Caco-2 (cell line): ENCODE measurements at places on chromosomes 5 and 9.
A peak's percentile ranks its signal among the peaks of the same experiment; 100 is the strongest.

- no peak overlapping the region for H3K27ac ChIP-seq
- H3K36me3 ChIP-seq, result no peaks in the 10 kb centered on the region
- peaks cover 11% of the 10 kb centered on the region; the same call in 1 of the 2 replicates for H3K4me1 ChIP-seq
- no peak overlapping the region for H3K4me3 ChIP-seq
- no peaks in the 10 kb centered on the region for H3K27me3 ChIP-seq
These were observed 365.5 kb downstream of the KCNN2 start for GRCh38 chr5:114727358-114727757.

DNA sequence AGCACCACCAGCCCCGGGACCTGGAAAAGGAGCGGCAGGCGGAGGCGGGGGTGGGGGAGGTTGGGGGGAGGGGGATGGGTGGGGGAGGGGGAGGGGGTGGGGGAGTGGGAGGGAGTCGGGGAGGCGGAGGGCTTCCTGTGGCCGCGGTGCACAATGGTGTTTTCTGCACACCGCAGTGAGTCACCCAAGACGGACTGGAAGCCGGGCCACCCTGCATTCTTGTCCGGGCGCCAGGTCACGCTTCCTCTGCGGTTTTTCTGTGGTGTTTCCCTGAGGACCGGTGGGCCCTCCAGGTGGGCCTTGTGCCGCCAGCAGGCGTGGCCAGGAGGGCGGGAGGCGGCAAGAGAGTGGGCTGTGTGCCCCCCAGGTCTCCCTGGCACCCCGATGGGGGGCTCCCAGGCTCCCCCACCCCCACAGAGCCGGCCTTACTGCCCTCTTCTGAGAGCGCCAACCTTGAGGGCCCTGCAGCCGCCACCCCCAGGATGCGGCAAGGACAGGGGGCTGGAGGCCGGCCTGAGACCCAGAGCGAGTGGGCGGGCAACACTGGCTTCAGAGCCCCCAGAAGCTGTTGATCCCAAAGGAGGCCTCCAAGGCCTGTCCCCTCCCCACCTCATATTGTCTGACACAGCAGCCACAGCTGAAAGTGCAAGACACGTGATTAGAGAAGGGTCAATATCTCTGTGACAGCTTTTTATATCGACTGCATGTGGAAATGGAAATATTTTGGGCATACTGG is 11.1 kb downstream of the EXD3 start:
- H3K4me1 ChIP-seq, result no peaks in the 10 kb centered on the region
- no peak for DNase-seq
- H3K36me3 ChIP-seq, result no peaks in the 10 kb centered on the region
- no peaks in the 10 kb centered on the region for H3K27me3 ChIP-seq
- no peak overlapping the region for H3K27ac ChIP-seq

DNA sequence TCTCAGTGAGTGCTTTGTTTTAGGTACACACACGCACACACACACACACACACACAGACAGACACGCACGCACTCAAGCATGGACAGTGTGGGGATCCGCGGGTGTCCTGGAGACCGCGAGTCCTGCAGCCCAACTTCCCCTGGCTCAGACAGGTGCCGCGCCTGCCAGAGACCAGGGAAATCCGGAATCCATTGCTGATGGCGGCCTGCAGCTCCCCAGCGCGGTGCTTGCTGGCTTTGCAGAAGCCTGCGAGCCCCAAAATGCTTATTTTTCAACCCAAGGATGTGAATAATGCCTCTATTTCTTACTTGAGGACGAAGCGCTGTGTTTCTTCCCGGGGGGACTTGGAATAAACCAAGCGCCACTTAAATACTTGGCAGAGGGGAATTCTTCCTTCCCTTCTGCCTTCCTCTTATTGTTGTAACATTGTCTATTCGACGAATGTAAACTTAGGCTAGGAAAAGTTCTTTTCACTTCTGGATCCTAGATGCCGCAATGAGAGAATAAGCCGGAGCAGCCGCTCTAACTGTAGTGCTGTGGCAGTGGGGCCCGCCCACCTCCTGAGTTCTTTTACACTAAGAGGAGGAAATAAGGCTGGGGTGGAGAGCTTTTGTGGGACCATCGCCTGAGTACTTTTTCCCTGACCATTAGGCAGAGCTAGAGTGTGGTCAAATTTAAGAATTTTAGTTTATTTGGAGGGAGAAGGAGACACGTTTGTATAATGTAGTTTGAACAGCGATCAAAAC is 802 bp downstream of the ITGA2 start:
- peaks cover 22% of the 10 kb centered on the region for H3K4me1 ChIP-seq
- H3K27ac ChIP-seq, result peak overlapping the region; percentile 60
- peak; percentile 65 for DNase-seq

GRCh38 chr9:85510830-85511504 is 230.8 kb downstream of the AGTPBP1 start:
- H3K4me3 ChIP-seq, result no peak overlapping the region
- DNase-seq, result no peak
- no peak overlapping the region for H3K27ac ChIP-seq
- no peaks in the 10 kb centered on the region for H3K4me1 ChIP-seq

- peaks cover 7% of the 10 kb centered on the region for H3K36me3 ChIP-seq
- H3K27me3 ChIP-seq, result no peaks in the 10 kb centered on the region
- peak overlapping the region; percentile 46 for H3K27ac ChIP-seq
- H3K4me1 ChIP-seq, result peaks cover 54% of the 10 kb centered on the region
These were observed 9.9 kb downstream of the SH3RF2 start for GRCh38 chr5:145946112-145946861.

- no peaks in the 10 kb centered on the region for H3K36me3 ChIP-seq
- H3K4me1 ChIP-seq, result no peaks in the 10 kb centered on the region
- no peak for DNase-seq
These were observed 1021.2 kb downstream of the NR2F1-AS1 start for GRCh38 chr5:92559781-92560180.

GRCh38 chr5:20113031-20113715 is 125.2 kb upstream of the CDH18 start:
- no peaks in the 10 kb centered on the region for H3K27me3 ChIP-seq
- no peak for DNase-seq
- no peaks in the 10 kb centered on the region for H3K4me1 ChIP-seq
- no peak overlapping the region for H3K27ac ChIP-seq

DNA sequence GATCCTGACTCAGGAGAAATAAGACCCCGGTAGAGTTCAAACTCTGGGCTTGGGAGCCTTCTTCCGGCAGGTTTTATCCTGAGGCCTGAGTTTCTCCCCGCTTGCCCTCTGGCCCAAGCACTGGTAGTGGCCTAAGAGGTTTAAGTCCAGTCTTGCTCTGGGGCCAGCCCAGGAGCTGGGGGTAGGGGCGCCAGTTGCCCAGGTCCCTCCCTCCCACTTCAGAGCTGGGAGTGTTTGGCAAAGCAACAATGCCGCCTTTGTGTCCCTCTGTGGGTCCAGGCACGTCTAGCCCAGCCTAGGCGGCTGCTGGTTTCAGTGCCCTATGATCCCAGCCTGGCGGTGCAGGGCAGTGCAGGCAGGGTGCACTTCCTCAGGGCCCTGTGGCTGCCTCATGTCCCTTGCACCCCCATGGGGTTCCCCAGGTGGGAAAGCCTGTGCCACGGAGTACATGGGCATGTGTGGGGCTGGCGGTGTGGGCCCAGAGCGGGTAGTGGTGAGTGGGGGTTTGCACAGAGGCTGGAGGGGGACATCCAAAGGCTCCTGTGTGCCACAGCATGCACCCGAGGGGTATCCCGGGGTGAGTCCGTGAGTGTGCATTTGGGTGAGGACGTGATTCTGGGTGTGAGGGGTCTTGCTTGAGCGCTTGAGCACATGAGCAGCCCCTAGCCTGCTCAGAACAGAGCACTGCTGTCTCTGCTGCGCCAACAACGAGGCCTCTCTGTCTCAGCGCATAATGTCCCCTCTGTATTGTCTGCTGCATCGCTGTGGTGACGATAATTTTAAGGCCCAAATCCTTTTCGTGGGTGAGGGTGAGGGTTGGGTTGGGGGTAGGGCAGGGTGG is 61.7 kb upstream of the PSD2 start:
- no peaks in the 10 kb centered on the region for H3K27me3 ChIP-seq
- H3K36me3 ChIP-seq, result no peaks in the 10 kb centered on the region
- H3K4me3 ChIP-seq, result no peak overlapping the region
- peak overlapping the region; percentile 31 for H3K27ac ChIP-seq

DNA sequence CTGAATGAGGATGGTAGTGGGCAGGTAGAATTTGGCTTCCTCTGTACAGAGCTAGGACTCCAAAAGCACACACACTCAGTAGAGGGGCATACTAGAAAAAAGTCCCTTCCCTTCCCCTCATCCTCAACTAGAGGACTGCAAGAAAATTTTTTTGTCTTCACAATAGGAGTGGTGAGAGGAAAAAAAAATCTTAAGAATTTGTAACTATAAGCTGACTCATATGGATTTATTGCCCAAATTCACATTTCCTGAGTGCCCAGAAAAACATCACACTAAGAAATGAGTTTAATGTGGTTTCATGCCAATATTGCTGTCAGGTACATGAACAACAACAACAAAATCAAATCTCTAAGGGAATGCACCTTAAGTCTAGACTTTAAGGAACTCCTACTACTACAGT is 43.7 kb downstream of the RANBP6 start:
- DNase-seq, result no peak
- H3K27me3 ChIP-seq, result no peaks in the 10 kb centered on the region
- H3K4me1 ChIP-seq, result no peaks in the 10 kb centered on the region
- no peaks in the 10 kb centered on the region for H3K36me3 ChIP-seq
- no peak overlapping the region for H3K27ac ChIP-seq
- no peak overlapping the region for H3K4me3 ChIP-seq

- no peaks in the 10 kb centered on the region for H3K27me3 ChIP-seq
- no peak for DNase-seq
- no peak overlapping the region for H3K4me3 ChIP-seq
- no peaks in the 10 kb centered on the region for H3K4me1 ChIP-seq
These were observed 94.3 kb upstream of the MAMDC2 start for GRCh38 chr9:69949396-69949795.

DNA sequence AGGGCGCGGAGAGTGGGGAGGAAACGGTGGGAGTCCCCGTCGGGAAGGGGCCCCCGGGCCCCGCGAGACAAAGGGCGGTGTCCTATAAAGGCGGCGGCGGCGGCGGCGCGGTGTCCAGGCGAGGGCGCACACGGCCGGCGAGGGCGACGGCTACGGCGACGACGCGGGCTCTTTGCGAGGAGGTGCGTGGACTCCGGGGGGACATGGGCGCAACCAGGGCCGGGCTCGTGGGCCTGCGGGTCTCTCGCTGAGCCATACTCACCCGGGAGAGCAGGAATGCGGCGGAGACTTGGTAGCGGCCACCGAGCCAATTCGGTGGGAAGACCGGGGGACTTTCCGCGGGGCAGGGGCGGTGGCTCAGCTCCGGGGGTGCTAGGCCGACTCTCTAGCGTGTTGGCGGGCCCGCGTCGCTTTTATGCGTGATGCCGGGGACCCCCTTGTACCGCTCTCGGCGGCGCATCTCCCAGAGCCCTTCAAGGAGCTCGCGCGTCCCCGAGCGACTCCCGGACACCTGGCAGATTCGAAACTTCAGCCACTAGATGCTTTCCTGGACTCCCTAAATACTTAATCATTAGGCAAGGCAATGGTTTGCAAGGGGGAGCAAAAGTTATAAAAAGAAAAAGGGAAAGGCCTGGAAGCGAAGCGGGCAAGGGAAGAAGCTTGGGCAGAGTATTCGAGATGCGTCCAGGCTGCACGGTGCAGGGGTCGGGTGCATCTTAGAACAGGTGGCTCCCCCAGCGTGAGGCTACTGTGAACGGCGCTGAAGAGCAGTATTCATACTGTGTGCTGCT is 5.9 kb upstream of the TAL2 start:
- peak overlapping the region; percentile 94 for H3K4me3 ChIP-seq
- H3K27me3 ChIP-seq, result no peaks in the 10 kb centered on the region
- DNase-seq, result peak; percentile 74
- peak overlapping the region; percentile 34 for H3K27ac ChIP-seq
- H3K4me1 ChIP-seq, result no peaks in the 10 kb centered on the region
- no peaks in the 10 kb centered on the region for H3K36me3 ChIP-seq

- no peaks in the 10 kb centered on the region for H3K36me3 ChIP-seq
- H3K4me3 ChIP-seq, result no peak overlapping the region
- H3K27me3 ChIP-seq, result no peaks in the 10 kb centered on the region
- no peak for DNase-seq
These were observed 116.4 kb downstream of the RXRA start for GRCh38 chr9:134442486-134443173.
